ENCODE measurements at places on chromosomes 5 and 9.

GRCh38 chr5:101292199-101292598, 389.1 kb upstream of the ST8SIA4 start:
- no peak for DNase-seq

DNA sequence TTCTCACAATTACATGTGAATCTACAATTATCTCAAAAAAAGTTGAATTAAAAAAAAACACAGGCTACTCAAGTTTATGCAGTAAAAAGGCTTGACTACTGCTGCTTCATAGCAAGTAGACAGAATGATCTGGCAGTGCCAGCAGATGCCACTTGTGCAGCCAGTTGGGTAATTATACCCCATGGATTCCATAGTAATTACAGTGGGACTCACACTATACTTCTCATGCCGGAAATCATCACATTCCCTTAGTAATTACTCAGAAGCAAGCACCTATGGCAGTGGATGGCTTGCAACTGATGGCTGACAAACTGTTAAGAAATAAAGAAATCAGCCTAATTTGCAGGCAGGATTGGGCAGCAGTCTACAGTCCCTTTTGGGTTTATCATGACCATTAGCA, 463.2 kb upstream of the KLF4 start:
- no peak for DNase-seq

DNA sequence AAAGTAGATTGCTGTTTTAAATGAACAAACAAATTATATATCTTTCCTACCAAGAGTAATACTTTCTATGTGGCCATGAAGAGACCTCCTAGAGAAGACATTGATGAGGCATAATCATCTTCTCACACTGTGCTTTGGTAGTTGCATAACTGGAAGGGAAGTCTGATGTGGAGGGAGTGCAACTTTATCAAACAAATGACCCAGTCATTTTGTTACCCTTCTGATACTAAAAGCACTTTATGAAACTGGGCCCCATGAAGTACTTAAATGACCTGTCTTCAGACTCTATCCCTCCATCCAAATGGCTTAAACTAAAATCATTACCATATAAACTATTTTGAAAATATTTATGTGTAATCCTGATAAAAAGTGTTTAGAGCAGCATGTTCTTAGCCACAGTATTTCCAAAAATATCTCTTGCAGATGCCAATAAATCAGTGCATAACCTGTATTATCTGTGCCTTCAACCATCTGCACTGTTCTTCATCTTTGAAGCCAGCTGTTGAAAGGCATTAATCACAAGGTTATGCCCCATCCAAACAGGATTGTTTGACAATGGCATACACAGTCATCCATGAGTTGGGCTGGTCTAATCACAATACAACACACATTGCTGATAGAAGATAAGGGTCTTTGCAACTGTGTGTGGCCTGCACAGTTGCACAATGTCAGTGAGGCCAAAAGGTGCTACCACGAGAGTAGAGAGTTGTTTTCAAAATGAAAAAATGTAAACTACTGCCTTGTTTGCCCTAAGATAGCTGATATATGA, 31.9 kb upstream of the MIER3 start:
- DNase-seq = no peak

DNA sequence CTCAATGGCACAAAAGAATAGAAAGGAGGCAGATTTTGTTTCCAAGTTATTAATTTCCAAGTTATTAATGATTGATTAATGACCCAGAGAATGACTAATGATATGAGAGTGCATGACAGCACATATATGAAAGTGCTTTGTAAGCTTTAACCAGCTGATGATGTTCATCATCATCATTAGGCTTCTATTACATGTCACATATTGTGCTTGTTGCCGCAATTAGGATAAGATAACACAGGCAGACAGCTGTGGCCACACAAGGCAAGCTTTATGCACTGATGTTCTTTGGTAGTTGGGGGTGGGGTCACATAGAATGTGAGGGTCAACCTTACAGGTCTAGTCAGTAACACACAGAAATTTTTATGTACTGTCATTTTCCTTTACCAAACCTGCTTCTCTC, 219.7 kb downstream of the TRPM3 start:
- no peak for DNase-seq

DNA sequence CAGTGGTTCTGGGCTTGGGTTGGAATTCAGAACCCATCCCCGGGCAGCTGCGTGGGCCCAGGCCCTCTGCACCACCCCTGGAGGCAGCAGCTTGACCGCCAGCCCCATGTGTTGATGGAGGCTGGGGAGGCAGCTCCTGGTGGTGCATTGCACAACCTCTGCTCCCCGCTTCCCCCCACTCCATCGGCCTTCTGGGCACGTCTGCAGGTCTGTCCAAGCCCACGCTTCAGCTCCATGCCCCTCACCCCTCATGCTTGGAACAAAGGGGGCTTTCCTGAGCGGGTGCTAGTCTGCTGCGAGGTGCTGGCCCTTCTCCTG, 1.4 kb downstream of the NCS1 start:
- DNase-seq = peak; percentile 22

GRCh38 chr5:43601454-43602260, 1.3 kb upstream of the NNT start:
- DNase-seq = peak; percentile 59

DNA sequence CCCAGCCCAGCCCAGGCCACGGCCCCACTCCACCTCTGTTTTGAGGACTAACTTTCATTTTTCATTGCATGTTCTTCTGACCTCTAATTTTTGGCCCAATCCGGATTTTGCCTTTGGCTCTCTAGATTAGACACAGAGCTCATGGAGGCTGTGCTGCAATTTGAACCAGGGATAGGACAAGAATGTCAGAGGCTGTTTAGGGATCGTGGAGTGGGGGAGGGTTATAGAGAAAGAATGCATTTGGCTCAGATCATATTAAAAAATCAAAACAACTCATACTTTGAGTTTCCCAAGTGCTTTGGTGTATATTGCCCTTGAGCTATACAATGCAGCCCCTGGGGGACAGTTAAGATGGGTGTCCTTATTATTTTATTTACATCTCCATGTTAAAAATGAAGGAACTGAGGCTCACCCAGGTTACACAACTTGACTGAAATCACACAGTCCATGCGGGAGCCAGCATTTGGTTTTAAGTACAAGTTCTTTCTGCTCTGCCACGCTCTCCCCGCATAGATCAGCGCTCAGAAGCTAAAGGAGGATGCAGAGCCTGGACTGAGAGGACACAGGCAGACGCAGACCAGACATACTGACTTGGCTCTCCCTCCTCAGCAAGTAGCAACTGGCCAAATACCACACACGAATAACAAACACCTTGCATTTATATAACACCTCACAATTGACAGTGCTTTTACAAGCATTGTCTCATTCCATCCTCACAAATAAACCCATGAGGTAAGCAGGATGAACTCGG, 126.4 kb upstream of the RAI14 start:
- DNase-seq = no peak
